Left forelimb (tissue), 1 donor: ENCODE measurements at places on chromosomes 2 and 18.

DNA sequence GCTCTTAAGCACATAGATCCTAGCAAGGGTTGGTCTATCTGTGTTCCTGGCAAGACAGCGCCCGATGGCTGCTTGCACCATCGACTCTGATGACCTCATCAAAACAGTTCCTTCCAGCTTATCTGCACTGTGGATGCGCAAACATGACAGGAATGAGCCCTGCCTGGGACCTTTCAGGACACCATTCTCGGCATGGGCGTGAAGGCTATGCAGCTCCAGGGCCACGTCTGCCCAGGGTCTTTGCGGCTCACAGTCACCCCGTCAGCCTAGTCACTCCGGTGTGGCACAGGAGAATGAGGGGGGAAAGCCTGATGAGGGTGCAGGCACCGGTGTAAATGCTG is 147.8 kb upstream of the TWIST2 start:
- DNase-seq = peak; percentile 63

DNA sequence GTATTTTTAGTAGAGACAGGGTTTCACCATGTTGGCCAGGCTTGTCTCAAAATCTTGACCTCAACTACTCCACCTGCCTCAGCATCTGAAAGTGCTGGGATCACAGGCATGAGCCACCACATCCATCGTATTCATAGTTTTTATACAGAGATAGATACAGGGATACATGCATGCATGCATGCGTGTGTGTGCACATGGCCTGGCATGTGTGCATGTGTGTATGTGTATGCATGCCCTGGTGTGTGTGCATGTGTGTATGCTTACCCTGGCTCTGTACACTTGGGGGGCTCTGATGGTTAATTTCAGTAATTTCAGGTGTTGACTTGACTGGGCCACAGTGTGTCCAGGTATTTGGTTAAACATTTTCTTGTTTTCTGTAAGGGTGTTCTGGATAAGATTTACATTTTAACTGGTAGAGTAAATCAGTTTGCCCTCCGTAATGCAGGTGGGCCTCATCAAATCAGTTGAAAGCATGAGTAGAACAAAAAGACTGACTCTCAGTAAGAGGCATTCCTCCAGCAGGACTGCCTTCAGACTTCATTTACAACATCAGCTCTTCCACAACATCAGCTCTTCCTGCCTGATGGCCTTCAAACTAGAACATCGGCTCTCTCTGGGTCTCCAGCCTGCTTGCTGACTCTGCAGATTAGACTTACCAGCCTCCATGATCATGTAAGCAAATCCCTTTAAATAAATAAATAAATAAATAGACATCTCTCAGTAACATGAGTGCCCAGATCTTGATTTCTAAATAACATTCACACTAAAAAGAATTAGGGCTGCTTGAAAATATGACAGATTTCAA is 30.8 kb downstream of the SESTD1 start:
- no peak for DNase-seq

GRCh38 chr2:12032398-12032797 is 286.0 kb downstream of the LPIN1 start:
- DNase-seq = no peak

DNA sequence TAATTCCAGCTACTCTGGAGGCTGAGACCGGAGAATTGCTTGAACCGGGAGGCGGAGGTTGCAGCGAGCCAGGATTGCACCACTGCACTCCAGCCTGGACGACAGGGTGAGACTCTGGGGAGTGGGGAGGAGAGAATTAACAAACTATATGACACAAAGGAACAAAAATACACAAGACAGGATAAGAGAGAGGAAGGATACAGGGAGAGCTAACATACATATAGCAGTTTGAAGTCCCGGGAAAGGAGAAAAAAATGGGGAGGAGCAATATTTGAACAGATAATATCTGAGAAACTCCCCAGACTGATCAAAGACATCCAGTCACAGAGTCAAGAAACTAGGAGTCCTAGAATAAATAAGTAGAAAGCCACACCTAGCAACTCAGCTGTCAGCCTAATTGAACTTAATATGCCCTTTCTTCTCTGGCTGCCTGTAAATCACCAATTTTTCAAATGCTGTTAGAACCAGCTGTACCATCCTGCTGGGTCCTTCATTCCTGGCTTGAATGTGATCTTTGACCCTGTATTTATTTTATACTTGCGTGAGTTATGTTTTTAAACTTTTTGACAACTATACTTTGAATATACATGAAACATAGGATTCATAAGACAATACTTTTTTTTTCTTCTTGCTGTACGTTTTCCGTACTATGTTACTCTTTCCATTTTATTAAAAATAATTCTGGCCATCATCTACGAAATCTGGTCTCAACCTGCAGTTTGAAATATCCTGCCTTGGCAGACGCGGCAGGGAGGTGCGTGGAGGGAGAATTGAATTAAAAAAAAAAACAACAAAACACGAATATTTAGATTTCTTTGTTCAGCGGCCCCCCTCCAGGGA is 876 bp upstream of the CYP27A1 start:
- no peak for DNase-seq

GRCh38 chr2:160694221-160694620 is 200.6 kb upstream of the RBMS1 start:
- DNase-seq = no peak

- DNase-seq = no peak
Measured at GRCh38 chr2:133192028-133192427, 376.2 kb downstream of the NCKAP5 start.

DNA sequence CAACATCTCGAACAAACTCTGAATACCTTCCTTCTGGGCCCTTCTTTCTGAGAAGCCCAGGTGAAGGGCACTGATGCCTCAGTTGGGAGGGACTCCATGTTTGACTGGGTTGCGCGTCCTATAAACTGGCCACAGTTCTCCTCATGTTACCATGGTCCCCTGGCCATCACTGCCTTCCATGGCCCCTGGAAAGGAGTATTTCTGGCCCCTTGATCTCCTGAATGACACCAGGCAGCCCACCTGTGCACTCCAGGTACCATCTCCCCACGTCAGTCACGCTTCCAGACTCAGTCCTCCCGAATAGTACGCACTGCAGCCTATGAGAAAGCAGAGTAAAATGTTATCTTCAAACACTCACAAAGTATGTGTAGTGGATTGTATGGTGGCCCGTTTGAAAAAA is 73.9 kb downstream of the ACKR3 start:
- DNase-seq = peak; percentile 26

DNA sequence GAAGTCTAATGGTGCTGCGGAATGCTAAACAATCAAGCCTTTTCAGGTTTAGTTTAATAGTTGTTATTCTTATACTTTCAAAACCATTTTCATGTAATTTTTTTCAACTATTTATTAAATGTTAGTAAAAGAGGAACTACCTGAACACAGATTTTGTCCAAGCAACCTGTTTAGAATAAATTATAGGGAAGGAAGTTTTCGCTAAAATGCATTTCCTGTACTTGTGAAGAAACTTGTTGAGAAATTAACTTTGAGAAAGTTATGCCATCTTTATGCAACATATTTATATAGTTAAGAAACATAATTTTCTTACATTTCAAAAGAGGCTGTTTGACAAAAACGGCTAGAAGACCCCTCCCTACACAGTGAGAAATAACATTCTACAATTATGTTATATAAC is 16.6 kb downstream of the MAP4K4 start:
- no peak for DNase-seq

DNA sequence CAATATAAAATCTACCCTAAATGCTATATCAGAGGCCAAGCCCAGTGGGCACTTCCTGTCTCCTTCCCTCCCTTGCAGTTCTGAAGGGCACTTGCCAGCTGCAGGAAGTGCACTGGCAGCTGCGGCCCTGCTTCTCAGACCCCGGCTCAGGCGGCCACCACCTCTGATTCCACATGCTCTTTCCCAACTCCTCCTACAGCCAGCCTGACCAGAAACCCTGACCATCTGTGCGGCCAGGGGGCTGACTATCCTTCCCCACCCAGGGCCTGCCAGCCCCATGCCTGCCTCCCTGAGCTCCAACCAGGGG is 88.6 kb downstream of the ZBTB7C start:
- no peak for DNase-seq

DNA sequence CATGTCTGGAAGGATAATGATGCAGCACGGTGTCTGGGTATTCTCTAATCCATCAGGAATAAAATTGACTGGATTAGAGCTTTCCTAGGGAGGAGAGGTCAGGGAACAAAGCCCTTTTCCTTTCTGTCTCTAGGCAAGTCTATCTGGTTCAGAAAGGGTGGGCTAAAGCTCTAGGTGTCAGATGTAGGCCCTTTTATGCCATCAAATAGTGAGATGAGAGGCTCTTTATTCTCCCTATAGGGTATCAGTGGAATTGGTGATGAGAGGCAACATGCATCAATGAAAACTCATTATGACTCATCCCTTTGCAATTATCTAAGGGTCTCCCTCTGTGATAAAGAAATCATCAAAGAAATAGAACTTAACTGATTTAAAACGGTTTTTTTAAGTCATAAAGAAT is 328.0 kb upstream of the CRIM1 start:
- DNase-seq = no peak

DNA sequence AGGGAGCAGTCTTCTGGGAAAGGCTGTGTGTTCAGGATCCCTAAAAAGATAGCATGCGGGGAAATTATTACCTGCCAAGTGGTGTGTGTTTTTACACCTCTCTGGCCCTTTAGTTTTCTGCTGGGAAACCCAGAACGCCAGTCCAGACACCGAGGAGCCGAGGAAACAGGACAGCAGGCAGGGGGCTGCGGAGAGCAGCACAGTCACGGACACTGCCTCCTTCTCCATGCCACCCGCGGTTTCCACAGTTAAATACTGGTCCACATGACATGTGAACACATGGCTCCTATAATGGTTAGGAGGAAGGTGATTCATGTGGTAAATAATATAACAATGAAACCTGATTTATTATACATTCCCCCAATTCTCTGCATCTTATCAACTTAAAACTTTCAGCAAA is 20.4 kb downstream of the CNOT11 start:
- no peak for DNase-seq

GRCh38 chr18:75467851-75468250 is 40.3 kb upstream of the SMIM21 start:
- DNase-seq = no peak

GRCh38 chr2:238927746-238928519 is 80.0 kb downstream of the TWIST2 start:
- peak; percentile 44 for DNase-seq

- DNase-seq = no peak
Measured at GRCh38 chr18:6781796-6782195, 52.3 kb downstream of the ARHGAP28 start.

DNA sequence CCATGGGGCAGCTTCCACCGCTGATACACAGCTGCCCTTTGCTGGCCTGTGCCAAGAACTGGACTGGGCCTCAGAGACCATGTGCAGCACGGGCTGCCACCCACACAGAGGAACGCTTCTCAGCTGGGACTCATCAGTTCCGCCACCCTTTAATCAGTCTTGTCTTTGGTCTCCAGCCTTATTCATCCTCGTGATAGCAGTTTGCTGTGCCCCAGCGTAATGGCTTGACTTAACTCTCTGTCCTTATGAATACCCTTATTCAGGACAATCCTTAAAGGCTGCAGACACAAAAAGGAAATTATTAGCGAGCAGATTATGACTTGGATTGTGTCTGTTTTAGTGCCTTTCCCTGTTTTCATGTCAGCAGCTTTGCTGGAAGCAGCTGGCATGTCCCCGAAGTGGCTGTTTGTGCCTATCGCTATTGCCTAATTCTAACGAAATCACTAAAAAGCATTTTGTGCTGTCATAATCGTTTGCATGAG is 108.9 kb upstream of the DAPL1 start:
- no peak for DNase-seq

DNA sequence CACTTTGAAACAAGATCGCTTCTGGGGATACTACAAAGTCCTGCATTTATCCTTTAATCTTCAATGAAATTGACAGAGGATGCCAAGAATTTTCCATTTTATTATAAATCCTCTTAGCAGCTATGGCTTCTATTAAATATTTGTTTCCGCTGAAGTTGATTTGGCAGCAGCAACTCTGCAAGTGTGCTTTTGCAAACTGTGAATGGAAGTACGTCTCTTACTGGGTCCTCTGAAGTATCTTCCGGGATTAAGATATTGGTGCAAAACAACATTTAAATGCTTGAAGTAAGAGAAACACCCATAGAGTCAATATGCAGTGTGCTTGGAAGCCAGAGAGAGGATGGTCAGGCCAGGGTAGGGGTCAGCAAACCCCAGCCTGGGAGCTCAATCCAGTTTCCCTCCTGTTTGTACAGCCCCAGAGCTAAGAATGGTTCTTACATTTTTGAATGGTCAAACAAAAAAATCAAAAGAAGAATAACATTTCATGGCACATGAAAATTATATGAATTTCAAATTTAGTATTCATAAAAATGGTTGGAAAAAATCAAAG is 13.6 kb downstream of the CCDC68 start:
- DNase-seq = no peak

- no peak for DNase-seq
Measured at GRCh38 chr2:235026649-235027557, 75.1 kb downstream of the SH3BP4 start.

DNA sequence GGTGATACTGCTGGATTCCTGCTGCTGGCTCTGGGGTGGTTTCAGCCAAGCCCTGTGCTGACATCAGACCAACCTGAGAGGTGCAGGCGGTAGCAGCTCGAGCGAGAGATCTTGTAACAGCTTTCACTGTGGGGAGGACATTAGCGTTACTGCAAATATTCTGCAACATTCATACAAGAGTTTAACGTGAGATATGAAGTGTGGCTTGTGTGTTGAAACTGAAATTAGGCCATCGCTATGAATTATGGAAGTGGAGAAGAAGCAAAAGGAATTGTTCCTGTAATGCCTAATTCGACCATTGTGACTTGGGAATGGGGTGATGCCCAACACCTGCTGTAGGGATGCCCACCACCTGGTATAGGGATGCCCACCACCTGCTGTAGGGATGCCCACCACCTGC is 6.5 kb upstream of the MLPH start:
- DNase-seq = no peak

GRCh38 chr2:223538920-223539440 is 63.2 kb downstream of the SCG2 start:
- DNase-seq = no peak

DNA sequence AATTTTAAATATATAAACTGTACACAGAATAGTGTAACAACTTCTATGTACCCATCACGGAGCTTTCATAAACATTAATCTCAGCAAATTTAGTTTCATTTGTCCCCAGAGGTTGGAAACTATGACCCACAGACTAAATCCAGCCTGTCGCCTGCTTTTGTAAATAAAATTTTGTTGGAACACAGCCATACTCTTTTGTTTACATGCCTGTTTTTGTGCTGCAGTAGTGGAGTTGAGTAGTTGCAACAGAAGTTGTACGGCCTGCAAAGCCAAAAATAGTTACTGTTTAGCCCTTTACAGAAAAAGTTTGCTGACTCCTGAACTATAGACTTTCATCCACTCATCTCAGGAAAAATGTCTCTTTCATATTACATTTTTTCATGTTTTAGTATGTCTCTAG is 39.8 kb downstream of the RBM45 start:
- DNase-seq = no peak

GRCh38 chr2:42337846-42338566 is 23.0 kb downstream of the COX7A2L start:
- no peak for DNase-seq

GRCh38 chr2:35454966-35455638 is 900.5 kb upstream of the CRIM1 start:
- DNase-seq = no peak

- no peak for DNase-seq
Measured at GRCh38 chr18:24762511-24762910, 302.1 kb downstream of the HRH4 start.

- no peak for DNase-seq
Measured at GRCh38 chr18:35941299-35941698, 31.2 kb upstream of the RMP24 start.
